ENCODE measurements at places on chromosomes 2 and 18.

GRCh38 chr2:134228493-134228903 is 25.4 kb upstream of the MGAT5 start:
- DNase-seq: no peak

GRCh38 chr2:47501374-47502200 is 98.6 kb downstream of the MSH2 start:
- DNase-seq: peak; percentile 39

- no peak for DNase-seq
These were observed 47.5 kb downstream of the KDM3A start for GRCh38 chr2:86488561-86489250.

GRCh38 chr2:174778085-174778981 is 14.1 kb upstream of the CHRNA1 start:
- peak; percentile 83 for DNase-seq

DNA sequence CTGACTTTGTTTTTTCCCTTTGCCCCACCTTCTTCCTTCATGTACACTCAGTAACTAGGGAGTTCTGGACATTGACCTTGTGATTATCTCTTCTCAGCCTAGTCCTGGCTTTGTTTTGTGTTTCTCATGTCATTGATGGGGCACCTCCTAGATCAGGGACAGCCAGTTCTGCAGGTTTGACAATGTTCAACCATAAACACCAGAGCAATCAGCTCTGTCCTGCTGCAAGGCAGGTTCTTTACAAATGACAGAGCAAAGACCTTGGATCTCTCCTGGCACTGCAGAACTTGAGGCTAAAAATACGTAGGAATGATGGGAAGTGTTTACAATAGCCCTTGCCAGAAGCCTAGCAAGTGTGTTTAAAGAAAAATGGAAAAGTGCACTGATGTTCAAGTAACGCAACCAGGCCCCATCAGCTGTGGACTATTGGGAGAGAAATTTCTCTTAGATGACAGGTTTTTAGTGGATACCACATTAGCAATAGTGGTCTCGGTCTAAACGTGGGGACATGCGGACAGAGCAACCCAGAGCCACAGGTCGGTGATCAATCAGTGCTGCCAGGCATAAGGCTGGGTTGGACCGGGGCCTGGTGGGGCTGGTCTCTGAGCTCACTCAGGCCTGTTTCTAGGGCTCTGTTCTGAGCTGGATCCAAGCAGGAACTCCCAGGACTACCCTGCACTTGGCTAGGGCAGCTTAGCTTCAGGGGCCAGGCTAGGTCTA is 76.8 kb downstream of the SOWAHC start:
- DNase-seq: no peak

DNA sequence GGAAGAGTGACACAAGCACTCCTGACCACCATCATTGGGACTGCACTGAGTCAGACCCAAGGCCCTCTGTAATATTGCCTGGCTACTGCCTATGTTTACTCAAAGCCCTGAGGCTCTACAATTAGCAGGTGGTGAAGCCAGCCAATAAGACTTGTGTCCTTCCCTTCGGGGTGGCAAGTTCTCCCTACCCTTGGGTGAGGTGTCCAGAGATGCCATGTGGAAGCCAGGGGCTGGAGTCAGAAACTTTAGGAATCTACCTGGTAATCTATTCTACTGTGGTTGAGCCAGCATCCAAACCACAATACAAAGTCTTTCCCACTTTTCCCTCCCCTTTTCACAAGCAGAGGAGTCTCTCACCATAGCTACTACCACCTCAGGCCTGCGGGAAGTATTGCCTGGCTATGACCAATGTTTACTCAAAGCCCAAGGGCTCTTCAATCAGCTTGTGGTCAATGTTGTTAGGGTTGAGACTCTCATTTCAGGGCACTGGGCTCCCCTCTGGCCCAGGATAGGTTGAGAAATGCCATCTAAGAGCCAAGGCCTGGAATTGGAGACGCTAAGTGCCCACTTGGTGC is 17.6 kb downstream of the DHRS9 start:
- DNase-seq: no peak

- no peak for DNase-seq
These were observed 14.6 kb downstream of the STRADB start for GRCh38 chr2:201466050-201466675.

DNA sequence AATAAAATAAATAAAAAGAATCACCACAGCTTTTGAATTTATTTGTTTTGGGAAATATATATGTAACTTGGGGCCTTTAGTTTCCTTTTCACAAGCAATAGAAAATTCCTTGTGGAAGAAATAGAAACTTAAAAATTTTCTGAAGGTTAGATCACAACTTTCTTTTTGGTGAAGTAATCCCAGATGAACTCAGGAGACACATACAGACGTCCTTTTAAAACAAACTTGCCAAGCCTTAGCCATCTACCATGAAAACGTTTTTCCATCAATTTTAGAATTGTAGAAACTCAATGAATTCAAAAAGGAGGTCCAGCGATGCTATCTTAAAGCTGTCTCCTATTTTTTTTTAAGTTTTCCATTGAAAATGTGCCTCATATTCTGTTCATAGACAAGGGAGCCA is 225.6 kb downstream of the ASXL3 start:
- DNase-seq: no peak

DNA sequence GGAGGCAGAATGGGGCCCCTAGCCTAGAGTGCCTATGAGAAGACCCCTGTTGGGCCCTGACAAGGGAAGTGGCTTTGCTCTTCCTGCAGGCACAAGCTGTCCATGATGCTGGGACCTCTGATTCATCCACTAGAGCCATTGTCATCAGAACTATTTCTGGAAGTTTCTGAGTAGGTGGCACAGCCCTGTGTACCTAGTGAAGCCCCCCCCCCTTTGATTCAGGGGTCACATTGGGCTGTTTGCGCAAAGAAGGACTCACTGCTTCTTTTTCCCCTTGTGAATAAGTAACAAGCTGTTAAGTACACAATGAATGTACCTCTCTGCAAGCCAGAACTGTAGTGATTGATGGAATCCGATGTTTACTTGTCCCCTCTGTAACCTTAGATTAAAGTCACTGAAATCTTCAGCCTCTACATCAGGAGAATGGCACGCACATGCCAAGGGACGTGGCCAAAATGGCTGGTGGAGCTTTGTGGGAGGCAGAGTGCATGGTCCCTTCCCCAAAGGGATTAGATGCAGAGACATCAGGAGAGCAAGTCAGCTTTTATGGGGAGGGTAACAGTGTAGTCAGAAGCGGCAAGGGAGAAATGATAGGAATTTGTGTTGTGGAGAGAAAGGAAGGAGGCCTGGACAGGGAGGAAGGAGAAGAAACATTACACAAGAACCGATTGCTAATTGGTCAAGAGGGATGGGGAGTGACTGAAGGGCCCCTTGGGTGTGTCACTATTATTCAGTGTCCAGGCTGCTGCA is 267.6 kb upstream of the RAB12 start:
- no peak for DNase-seq

DNA sequence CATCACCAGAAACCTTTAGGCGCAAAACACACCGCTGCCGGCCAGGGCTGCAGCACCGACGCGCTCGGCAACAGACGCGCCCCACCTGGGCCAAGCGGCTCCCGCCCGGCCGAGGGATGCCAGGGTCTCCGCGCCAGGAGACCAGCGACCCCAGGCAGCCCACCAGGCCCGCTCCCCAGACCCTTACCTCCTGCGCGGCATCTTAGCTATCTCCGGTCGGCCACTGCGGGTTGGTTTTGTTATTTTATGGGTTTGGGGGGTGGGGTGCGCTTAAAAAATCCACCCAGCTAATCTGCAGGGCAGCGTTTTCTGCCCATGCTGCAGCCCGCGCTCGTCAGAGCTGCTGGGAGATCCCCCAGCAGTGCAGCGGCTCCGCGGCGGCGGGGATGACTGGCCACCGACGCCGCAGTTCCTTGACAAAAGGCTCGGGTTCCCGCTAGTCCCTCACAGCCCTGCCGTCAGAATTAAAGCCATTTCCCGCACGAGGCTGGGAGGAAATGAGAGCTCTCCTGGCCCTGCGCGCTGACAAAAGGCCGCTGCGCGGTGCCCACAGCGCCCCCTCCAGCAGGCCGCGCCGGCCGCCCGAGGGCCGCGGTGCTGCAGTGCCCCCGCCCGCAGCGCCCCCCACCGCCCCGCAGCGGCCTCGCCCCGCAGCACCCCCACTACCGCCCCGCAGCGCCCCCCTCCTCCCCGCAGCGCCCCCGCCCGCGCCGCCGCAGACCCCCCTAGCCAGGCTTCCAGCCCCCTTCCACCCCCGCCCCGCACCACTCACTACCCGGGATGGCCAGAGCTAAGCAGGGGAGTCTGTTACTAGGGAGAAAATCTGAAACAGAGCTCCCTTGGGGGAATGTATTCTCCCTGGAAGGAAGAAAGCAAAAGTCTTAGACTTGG is at the start of gene ADD2:
ADD2 (minus strand) TSS at position 502 of the 891 bp plus-strand sequence. CDS start 61,792 bp downstream, outside the sequence.
- no peak for DNase-seq

DNA sequence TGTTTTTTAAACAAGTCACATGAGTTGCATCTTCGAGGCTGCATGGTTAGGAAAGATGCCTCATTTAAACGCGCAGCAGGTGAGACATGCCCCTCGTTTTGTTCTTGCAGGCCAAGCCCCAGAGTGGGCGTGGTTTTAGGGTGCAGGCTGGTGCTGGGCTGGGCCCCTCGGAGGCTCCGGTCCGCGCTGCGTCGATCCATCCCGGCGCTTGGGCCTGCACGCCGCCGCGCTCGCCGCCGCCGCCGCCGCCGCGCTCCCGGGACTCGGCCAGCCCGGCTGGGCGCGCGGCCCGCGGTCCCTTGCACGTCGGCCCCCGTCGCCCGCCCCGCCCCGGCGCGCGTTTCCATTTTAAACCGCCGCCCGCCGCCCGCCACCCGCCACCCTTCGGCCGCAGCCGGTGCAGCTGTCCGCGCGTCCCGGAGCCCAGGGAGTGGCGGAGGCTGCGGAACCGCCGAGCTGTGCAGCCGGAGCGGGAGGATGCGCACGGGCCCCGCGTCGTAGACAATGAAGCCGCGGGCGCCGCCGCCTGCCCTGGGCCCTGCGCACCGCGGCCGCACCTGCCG is 175.5 kb downstream of the AGAP1 start:
- peak; percentile 76 for DNase-seq

- DNase-seq: peak; percentile 23
These were observed 128.7 kb downstream of the CTIF start for GRCh38 chr18:48667276-48668254.

- no peak for DNase-seq
These were observed 71.5 kb downstream of the CDC42EP3 start for GRCh38 chr2:37599688-37600525.

GRCh38 chr18:54783139-54783538 is 45.1 kb upstream of the RAB27B start:
- DNase-seq: no peak

GRCh38 chr18:32439802-32440201 is 30.9 kb downstream of the GAREM1 start:
- no peak for DNase-seq

GRCh38 chr2:184633726-184634125 is 35.4 kb downstream of the ZNF804A start:
- no peak for DNase-seq

DNA sequence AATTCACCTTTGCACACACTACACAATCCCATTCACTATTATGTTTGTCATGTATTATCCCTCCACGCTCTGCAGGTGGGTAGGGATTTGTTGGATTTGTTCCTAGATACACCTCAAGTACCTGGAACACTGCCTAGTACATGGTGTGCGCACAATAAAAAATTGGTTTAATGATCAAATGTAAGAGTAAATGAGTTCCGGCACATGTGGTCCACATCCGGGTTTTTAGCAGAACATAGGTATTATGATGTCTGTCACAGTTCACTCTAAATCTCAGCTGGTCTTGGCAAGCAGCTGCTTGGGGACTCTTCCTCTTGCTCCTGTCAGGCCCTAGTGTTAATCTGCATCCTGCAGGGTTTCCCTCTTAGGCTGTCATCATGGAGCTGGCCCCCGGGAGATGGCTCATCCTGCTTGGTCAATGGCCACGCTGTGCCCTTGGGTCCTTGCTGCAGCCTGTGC is 21.8 kb upstream of the IL1R1 start:
- no peak for DNase-seq

DNA sequence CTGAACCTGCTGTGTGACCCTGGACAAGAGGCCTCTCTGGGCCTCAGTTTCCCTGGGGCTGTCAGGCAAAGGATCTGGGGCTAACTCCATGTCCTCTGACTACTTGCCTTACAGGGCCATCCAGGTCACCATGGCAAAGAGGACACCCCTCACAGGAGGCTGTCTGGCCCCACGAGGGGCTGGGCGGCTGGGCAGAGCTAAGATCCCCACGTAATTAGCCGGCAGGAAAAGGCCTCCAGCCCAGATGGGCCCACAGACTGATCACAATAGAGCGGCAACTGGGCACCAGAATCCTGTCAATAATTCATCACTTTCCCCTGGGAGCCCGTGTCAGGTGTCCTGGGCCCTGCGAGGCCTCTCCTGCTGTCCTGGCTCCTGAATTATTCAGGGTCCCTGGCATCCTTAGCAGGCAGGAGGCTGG is 44.8 kb upstream of the OTOF start:
- no peak for DNase-seq

- no peak for DNase-seq
These were observed 4.9 kb upstream of the IL1B start for GRCh38 chr2:112841295-112842044.

DNA sequence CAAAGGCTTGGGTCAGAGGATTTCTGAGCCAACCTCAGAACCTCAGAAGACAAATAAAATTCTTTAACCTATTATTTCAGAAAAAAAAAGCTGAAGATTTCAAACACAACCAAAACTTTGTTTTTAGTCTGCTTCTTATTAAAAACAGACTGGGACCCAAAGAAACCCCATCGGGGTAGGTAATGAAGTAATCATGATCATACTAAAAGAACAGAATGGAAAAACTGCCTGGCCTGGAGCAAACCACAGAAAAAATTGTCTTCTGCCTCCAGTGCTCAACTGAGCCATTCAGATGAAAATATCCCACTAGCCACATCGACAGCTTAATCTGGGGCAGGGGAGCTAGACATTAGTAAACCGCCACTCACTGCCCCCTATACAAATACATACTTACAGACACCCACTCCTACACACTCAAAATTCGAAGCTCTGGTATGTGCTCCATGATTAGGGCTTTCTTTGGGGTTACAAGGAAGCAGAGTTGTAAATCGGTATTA is 76.5 kb downstream of the SDC1 start:
- DNase-seq: no peak

DNA sequence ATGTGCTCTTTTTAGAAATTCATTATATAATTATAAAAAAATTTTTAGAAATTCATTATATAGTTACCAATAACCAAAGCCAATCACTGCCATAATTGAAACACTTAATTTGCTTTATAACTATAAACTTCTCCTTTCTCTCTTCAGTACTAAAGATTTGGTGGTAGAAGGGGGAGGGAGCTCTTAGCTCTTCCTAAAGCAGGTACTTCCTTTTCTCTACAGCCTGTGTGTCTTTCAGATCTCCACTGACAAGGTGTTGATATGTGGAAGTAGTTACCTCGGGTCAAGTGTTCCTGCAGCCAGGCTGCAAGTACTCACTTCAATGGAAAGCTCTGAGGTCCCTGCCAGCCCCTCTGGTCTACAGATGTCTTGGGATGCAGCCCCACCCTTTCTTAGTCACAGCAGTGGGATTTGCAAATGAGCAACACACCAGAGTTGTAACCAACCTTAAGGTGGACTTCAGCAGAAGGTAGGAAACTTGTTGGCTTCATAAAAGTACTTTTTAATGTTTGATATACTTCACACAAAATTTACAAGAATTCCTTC is 690.0 kb downstream of the ARHGAP15 start:
- DNase-seq: no peak

- no peak for DNase-seq
These were observed 850.7 kb downstream of the CPS1 start for GRCh38 chr2:211407076-211407475.
